IMR-90 (cell line): ENCODE measurements at places on chromosomes 11 and 22. TPM values are rescaled to one million over a fixed set of nuclear protein-coding genes. Genes with fewer than 3 reads are reported as not detected.
A peak's percentile ranks its signal among the peaks of the same experiment; 100 is the strongest.

DNA sequence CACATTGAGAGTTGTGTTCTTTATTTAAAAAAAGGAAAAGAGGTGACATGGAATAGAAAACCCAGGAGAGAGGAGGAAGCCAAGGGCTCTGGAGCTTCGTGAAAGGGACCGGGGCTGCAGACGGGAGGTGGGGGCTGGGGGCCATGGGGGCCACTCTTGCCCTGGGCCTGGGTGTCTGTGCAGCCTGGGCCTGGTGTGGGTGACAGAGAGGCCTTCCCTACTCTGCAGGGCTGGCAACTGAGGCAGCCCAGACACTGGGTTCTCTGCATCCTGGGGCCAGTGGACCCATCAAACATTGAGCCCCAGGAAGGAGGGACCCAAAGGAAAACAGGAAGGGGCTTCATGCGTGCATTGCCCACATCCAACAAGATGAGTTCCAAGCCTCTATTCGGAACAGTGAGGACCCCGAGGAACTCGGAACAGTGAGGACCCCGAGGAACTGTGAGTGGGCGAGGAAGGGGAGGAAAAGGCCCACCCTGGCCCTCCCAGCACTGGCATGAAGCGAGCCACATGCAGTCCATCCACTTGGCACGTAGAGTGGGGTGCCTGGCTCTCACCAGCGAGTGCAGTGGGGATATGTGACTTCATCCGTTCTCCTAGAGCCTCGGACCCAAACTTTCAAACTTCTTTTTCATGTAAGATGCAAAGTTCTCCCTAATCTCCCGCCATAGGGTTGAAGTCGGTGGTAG is 1121.6 kb downstream of the BRD1 start:
- no peaks in the 10 kb centered on the region for H3K27me3 ChIP-seq
- no peak overlapping the region for H3K4me3 ChIP-seq
- DNase-seq = no peak
- H3K27ac ChIP-seq = no peak overlapping the region
- no peaks in the 10 kb centered on the region for H3K36me3 ChIP-seq

GRCh38 chr11:60367009-60367408 is 11.3 kb upstream of the MS4A7 start:
- no peak for DNase-seq
- H3K36me3 ChIP-seq = no peaks in the 10 kb centered on the region
- no peak overlapping the region for H3K27ac ChIP-seq
- no peaks in the 10 kb centered on the region for H3K27me3 ChIP-seq
- H3K4me1 ChIP-seq = no peaks in the 10 kb centered on the region

DNA sequence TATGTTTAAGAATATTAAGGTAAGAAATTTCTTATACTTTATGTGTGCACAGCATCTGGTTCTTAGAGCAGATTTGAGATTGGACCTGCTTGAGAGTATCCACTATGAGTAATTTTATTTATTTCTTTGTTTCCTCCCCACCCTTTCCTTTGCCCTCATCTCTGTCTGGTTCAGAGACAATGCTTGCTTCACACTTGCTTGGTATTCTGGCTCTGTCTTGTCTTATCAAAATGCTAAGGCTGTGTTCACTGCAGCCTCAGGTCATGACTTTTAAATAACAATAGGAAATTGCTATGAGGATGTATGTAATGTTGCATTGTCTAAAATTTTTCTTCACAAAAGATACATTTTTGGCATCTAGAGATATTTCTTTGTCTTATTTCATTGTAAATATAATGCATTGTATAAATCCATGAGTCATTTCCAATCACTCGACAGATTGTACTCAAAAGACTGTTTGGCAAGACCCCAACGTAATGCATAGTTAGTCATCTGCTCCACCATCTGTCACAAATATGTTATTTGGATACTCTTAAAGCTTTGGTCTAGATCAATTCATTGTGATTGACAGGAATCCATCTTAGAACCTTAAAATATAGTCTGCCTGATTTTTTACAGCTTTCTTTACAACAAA is 395.7 kb downstream of the AASDHPPT start:
- no peaks in the 10 kb centered on the region for H3K27me3 ChIP-seq
- H3K27ac ChIP-seq = no peak overlapping the region
- no peaks in the 10 kb centered on the region for H3K36me3 ChIP-seq
- no peak overlapping the region for H3K4me3 ChIP-seq
- peaks cover 7% of the 10 kb centered on the region for H3K4me1 ChIP-seq

DNA sequence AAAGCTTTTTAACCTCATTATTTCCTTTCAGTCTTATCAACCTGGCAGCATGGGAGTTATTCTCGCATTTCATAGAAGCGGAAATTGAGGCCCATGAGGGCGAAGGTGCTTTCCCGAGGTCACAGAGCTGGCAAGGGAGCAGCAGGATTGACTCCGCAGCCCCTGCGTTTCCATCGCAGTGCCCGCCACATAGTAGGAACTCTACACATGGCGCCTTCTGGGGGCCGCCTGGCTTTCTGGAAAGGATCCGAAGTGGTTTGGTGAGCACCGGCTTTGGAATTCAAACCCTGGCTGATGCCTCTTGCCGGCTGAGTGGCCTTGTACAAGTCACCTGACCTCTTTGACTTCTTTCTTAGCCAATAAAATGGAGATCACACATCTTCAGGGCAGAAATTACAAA is 93.4 kb downstream of the CEP164 start:
- H3K27me3 ChIP-seq = peaks cover 19% of the 10 kb centered on the region
- no peaks in the 10 kb centered on the region for H3K36me3 ChIP-seq
- H3K27ac ChIP-seq = no peak overlapping the region
- H3K4me3 ChIP-seq = no peak overlapping the region
- H3K4me1 ChIP-seq = no peaks in the 10 kb centered on the region
- no peak for DNase-seq

GRCh38 chr11:69339041-69339733 is 45.2 kb downstream of the MYEOV start:
- peaks cover 7% of the 10 kb centered on the region for H3K4me1 ChIP-seq
- no peaks in the 10 kb centered on the region for H3K27me3 ChIP-seq
- H3K4me3 ChIP-seq = no peak overlapping the region
- DNase-seq = no peak
- no peaks in the 10 kb centered on the region for H3K36me3 ChIP-seq

- peaks cover 21% of the 10 kb centered on the region for H3K4me1 ChIP-seq
- no peaks in the 10 kb centered on the region for H3K27me3 ChIP-seq
- DNase-seq = peak; percentile 68
- H3K4me3 ChIP-seq = no peak overlapping the region
These were observed 86.2 kb downstream of the UBASH3B start for GRCh38 chr11:122741613-122742300.

DNA sequence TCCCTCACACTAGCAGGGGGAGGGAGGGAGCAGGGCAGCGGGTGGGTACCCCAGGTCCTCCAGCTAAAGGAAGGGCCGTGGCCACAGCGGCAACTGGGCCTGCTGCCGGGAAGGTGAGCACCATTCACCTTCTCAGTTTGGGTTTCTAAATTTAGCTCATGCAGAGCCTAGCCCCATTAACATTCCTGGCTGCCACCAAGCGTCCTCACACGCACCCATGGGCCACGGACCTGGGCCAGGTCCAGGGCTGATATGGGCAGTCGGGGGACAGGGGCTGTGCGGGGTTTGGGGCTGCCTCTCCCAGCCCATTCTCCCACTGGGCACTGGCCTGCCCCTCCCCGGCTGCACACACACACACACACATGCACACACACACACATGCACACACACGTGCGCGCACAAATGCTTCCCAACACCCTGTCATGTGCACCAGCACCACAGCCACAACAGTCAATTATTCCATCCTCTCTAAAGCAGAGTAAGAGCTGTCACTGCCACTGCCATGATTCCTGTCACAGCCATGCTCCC is 28.7 kb downstream of the SYT7 start:
- H3K4me1 ChIP-seq = peaks cover 2% of the 10 kb centered on the region; the same call in 1 of the 2 replicates
- no peak overlapping the region for H3K4me3 ChIP-seq
- H3K36me3 ChIP-seq = no peaks in the 10 kb centered on the region

DNA sequence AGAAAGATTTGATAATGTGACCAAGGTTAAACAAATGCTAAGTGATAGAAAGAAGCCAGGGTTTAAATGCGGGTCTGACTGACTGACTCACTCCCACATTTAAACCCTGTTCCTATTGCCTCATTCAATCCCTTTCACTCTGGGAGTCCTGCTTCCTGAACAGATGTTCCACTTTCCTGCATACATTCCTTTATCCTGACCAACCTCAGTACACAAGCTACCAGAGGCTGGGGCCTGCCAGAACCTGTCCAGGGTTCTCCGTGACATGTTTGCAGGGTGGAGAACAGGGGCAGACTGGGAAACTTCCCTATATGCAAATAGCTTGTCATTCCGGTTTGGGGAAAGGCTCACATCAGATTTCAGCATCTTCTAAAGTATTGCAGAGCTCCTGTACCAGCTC is 3.0 kb upstream of the ANKK1 start:
- peak; percentile 96 for DNase-seq
- no peaks in the 10 kb centered on the region for H3K36me3 ChIP-seq
- peaks cover 35% of the 10 kb centered on the region for H3K27me3 ChIP-seq
- H3K27ac ChIP-seq = no peak overlapping the region

DNA sequence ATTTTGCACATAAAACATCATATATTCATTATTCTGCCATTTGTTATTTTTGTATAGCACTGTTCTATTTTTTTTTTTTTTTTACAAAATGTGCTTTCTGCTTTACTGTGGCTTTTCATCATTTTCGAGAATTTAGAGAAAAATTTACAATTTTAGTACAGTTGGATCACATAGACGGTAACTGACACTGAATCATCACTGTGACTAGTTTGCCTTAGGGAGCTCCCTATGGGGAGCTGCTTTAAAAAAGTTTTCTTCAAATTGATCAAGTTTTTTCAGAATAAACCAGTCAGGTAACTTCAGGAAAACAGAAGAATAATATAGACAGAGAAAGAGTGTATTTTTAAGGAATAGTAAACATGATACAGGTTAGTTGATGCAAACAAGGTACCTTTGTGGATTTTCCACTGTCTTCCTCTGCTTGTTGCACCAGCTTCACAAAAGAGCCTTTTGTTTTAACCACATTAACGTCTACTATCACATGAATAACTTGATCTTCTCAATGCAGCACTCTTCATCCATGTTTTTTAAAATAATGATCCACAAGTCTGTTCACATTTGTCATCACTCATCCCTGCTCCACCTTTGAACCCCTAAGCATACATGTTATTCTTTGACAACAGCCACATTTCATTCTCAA is 327.0 kb downstream of the DYNC2H1 start:
- no peaks in the 10 kb centered on the region for H3K27me3 ChIP-seq
- no peaks in the 10 kb centered on the region for H3K36me3 ChIP-seq
- no peak overlapping the region for H3K27ac ChIP-seq
- H3K4me3 ChIP-seq = no peak overlapping the region
- no peak for DNase-seq

DNA sequence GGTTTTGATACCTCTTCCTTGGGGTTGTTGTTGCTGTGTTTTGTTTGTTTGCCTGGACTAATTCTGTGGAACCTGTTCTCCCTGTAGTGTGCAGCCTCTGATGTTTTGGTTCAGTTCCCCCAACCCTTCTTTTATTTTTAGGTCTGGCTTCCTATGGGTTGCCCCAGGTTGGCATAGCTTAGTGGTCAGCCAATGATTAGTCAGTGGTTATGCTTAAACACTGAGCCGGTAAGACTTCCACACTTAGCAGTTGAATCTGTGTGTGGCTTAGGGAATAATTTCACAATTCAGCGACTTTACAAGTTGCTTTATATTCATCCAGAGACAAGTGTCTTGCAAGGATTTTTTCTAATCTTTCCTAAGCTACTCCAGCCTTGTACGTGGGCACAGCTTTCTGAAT is 78.6 kb upstream of the CLPB start:
- H3K27me3 ChIP-seq = peaks cover 5% of the 10 kb centered on the region
- H3K4me1 ChIP-seq = no peaks in the 10 kb centered on the region
- no peak overlapping the region for H3K4me3 ChIP-seq
- H3K36me3 ChIP-seq = no peaks in the 10 kb centered on the region
- DNase-seq = no peak
- H3K27ac ChIP-seq = no peak overlapping the region

DNA sequence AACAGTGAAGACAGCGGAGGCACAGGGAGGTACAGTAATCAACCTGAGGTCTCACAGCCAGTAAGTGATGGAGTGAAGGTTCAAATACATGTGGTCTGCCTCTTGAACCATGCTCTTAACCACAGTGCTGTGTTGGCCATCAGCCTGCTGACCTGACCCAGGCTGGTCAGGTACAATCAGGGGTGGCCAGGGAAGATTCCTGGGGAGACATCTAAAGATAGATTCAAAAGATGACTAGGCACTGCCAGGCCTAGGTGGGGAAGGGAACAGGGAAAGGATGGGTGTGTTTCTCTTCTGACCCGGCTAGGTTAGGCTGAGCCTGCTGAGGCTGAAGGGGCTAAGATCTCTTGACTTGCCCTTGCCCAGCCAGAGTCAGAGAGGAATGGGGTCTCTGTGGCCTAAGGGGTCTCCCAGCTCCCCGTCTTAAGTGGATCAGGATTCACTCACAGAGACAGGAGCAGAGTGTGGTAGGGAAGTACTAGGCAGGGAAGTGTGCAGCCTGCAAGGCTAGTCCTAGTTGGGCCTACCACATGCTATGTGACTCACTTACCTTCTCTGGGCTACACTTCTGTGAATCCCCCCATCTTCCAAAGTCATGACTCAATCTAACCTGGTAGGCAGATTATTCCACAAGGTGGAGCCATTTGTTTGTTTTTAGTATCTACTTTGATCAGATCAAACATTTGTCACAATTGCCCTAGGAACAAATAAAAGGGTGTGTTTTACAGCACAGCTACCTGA is 10.4 kb upstream of the SREBF2 start:
- no peaks in the 10 kb centered on the region for H3K27me3 ChIP-seq
- no peak overlapping the region for H3K27ac ChIP-seq
- H3K4me1 ChIP-seq = peaks cover 20% of the 10 kb centered on the region
- no peaks in the 10 kb centered on the region for H3K36me3 ChIP-seq
- no peak overlapping the region for H3K4me3 ChIP-seq

DNA sequence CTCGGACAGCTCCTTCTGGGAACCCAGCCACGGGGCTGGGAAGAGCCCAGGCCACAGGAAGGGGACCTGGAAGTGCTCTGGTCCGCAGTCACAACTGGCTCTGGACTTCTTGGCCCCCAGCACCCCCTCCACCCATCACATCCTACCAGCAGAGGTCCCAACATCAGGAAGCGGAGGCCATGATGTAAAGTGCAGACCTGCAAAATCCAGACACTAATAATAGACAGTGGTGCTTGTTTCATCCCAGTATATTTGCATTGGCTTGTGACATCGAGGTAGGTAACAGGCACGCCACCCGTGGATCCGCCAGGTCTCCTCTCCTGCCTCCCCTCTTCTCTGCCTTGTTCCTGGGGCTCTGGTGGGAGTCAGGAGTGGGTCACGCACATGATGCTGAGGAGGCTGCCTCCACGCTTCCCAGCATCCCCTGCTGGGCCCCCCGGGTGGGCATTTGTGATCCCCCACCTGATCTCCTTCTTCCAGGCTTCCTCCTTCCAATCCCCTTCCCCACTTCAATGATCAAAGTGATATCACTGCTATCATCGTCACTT is 1454.0 kb downstream of the BRD1 start:
- no peaks in the 10 kb centered on the region for H3K27me3 ChIP-seq
- DNase-seq = no peak
- no peaks in the 10 kb centered on the region for H3K36me3 ChIP-seq
- H3K4me1 ChIP-seq = no peaks in the 10 kb centered on the region
- H3K27ac ChIP-seq = no peak overlapping the region

- H3K27me3 ChIP-seq = no peaks in the 10 kb centered on the region
- no peak overlapping the region for H3K4me3 ChIP-seq
- H3K36me3 ChIP-seq = no peaks in the 10 kb centered on the region
- H3K27ac ChIP-seq = no peak overlapping the region
- DNase-seq = no peak
These were observed 181.9 kb downstream of the FAT3 start for GRCh38 chr11:92406472-92406871.

The OR4P4 gene
- total RNA-seq = not detected in 2 replicates

The DENND6B gene
- total RNA-seq = 0.36 and 0.56 TPM in 2 replicates

The CAPN5 gene
- total RNA-seq = 8.1 TPM in 2 replicates

The GAB4 gene
- total RNA-seq = not detected in 2 replicates

The EMID1 gene
- total RNA-seq = 0.28 and 0.54 TPM in 2 replicates

The CARNS1 gene
- total RNA-seq = under 0.01 TPM in 2 replicates

The XRRA1 gene
- total RNA-seq = 5.0 and 6.3 TPM in 2 replicates

The TRIM21 gene
- total RNA-seq = 18.6 and 19.2 TPM in 2 replicates

The IGLL1 gene
- not detected in 2 replicates for total RNA-seq

The FJX1 gene
- total RNA-seq = 8.1 and 8.4 TPM in 2 replicates
